ENCODE measurements at places on chromosomes 7 and 10.

GRCh38 chr7:128883622-128884448 lies 21.2 kb downstream of the ATP6V1F start:
- peak; percentile 82 for DNase-seq

- no peak for DNase-seq
Measured at GRCh38 chr7:75737856-75738603, 711 bp downstream of the HIP1 start.

GRCh38 chr7:122468945-122469344 lies 164.4 kb upstream of the FEZF1 start:
- DNase-seq, result no peak

DNA sequence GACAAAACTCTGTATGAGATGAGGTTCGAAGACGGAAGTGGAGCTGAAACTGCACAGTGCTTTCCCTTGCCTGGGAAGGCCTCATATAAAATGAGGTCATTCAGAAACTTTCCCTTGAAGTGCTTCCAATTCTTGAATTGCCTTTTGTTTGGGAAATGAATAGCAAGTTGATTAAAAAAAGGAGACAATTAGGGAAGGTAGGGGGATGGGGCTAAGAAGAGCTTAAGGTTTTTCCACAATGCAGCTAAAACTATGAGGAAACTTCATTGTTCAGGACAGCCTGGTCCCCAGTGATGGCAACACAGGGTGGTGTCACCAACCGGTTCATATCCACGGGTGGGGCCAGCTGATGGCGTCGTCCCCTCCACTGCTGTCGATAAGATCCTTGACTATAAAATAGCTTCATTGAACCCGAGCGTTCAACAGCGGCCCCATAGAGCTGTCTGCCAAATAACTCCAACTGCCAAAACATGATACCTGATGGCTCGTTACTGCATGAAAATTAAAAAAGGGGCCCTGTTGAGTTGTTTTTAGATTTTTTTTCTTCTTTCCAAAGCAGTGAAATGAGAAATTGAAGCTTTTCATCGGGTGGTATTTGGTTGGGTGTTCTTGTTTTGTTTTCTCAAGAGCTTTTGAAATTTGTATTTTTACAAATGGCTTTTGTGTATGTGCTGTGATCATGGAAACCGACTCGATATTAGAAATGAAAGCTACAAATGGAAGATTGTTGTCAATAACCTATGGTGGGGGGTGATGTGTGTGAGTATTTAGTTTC lies 2.8 kb upstream of the CELF2 start:
- no peak for DNase-seq

DNA sequence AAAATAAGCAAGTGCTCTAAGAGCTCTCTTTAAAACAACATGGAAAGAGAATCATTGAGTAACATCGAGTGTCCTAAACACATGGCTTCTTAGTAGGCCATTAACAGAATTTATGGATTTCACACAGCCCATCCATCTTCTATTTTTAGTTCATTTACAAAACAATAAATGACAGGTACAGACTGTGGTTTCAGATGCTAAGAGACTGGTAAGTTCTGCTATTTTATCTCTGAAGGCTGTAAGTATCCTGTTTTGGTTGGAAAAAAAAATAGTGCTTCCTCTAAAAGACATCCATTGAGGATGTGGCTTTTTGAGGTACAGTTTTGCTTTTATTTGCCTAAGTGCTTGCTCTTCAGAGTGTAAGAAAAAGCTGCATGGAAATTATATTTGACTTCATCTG lies 27.4 kb upstream of the GNAI1 start:
- DNase-seq, result no peak

DNA sequence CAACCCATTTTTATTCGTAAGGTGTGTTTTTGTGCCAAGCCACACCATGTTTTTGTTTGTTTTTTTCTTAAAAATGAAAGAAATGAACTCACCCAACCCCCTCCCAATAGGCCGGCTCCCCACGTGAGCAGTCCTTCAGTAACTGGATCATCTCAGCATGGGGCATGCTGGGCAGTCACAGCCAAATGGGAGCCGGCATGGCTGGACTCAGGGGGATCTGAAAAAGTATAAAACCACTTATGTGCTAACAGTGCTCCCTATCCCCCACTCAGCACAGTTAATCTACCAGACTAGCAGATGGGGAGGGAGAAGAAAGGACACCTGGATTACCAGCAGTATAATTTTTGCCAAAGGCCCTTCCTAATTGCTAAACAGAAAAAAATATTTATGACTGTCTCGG lies 39.3 kb downstream of the BAZ1B start:
- DNase-seq, result no peak

DNA sequence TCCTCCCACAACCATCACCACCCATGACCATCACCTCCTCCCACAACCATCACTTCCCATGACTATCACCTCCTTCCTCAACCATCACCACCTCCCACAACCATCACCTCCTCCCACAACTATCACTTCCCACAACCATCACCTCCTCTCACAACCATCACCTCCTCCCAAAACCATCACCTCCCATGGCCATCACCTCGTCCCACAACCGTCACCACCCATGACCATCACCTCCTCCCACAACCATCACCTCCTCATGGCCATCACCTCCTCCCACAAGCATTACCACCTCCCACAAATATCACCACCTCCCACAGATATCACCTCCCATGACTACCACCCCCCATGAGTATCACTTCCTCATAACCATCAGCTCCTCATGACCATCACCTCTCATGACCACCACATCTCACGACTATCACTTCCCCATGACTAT lies 52.2 kb downstream of the PDGFA start:
- DNase-seq, result no peak

GRCh38 chr7:36155811-36156361 lies 2.8 kb downstream of the EEPD1 start:
- no peak for DNase-seq

- no peak for DNase-seq
Measured at GRCh38 chr7:104848138-104848990, 165.6 kb upstream of the KMT2E start.

GRCh38 chr7:85167636-85168035 lies 19.2 kb downstream of the SEMA3D start:
- DNase-seq, result no peak

GRCh38 chr7:129013048-129013724 lies 41.7 kb downstream of the TNPO3 start:
- no peak for DNase-seq

- DNase-seq, result no peak
Measured at GRCh38 chr10:125396676-125397075, 236.3 kb upstream of the CTBP2 start.

DNA sequence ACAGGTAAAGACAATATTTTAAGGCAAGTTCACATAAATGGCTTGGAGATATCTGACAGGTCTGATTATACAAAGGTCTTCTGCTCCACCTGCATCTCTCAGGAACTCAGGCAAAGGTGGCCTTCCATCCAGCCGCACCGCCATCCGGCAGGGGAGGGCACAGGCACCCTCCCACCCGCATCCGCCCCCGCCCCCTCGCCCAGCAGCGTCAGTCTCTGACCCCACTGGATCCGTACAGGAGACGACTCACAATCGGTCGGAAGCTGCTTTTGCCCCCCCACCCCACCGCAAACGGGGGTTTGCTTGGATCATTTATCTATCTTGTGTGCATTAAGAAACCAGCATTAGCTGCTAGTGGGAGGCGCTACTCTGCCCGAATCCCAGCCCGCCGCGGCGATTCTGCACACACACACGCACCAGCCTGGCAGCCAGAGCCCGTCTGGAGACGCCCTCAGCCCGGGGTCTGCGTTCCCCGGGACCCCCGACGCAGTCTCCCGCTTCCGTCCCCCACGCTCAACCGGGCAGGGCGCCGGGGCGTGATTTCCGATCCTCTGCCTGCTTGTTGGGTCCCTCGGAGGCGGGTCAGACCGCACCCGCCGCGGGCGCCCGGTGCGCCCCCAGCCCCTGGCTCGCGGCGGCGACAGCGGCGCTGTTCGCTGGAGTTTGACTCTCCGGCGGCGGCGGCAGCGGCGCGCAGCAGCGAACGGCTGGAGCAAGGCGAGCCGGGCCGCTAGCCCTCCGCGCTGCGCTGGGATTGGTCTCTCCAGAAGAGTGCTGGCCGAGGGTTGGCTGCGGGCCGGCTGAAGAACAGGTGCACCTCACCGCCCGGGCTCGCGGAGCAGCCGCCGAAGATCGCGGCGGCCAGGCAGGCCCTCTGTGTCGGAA lies 820 bp upstream of the NRG3 start:
- DNase-seq, result no peak

DNA sequence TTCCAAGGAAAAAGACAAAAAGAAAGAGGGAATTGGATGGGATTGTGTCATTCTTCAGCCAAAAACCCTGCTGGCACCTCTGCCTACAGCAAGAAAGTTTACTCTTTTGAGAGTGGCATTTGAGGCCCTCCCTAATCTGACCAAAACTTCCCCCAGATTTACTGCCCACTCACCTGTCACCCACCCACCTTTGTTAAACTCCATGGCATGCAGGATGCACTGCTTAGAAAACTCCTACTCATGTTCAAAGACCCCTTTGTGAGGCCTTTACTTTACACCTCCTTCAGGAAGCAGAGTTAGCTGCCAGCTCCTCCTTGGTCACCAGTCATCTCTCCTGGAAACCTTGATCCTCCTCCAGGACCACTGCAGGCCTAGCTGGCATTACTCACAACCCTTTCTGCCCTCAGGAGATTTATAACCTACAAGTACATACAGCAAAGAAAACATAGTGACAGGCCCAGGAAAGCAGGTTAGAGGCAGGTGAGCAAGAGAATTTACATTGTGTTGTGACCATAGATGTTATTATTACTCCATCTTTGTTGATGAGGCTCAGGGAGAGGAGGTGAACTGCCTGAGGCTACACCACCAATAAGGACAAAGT lies 10.3 kb upstream of the PLAC9 start:
- DNase-seq, result no peak

GRCh38 chr7:151767557-151767956 lies 109.4 kb downstream of the PRKAG2 start:
- DNase-seq, result peak; percentile 39

- DNase-seq, result no peak
Measured at GRCh38 chr7:96663457-96663856, 46.2 kb downstream of the SEM1 start.

- DNase-seq, result no peak
Measured at GRCh38 chr7:119708891-119709290, 564.1 kb upstream of the KCND2 start.

DNA sequence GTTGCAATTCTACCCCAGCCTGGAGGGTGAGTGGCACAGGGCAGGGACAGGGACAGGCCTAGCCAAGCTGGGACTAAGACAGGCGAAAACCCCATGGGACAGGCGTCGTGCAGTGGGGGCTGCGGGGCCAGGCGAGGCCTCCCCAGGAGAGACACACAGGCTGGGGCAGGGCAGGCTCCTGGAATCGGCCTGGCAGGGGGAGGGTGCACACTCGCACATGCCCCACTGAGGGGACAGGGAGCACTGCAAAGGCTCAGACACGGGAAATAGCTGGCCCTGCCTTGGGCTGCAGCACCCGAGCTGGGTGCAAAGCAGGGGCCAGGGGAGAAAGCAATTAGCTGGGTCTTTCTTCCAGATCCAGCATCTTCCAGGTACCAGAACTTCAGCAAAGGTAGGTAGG lies 10.4 kb downstream of the LAT2 start:
- DNase-seq, result no peak

Measured in T-helper 1 cell (primary cell).